H9 (cell line): ENCODE measurements at places on chromosomes 2 and 18.

DNA sequence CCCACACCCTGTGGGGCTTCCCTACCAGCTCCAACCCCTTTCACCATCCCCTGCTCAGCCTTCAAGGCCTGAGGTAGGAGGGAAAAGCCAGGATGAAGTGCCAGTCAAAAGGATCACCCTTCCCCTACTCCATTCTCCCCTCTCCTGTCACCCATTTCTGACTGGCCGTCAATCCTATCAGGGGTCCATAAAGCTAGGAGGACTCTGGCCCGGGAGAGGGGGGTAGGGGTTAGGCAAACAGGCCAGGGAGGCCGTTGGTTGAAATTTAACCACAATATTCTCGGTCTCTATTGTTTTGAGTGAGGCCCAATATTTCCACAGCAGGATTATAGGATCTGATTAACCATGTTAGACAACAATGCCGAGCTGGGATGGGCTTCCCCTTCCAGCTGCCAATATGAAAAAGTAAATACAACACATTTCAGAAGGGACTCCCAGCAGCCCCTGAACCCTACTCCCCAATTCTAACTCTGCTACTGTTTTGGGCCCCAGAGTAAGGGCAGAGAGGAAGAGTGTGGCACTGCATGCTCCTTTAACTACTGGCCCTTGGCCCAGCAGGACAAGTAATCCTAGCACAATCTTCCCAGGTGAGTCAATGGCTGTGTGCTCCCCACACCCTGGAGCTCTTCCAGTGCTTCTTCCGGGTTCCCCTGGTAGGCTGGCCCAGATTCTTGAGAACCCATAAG, 10.6 kb upstream of the IHH start:
- no peaks in the 10 kb centered on the region for H3K27me3 ChIP-seq
- H3K27ac ChIP-seq, result no peak overlapping the region
- DNase-seq, result no peak
- H3K36me3 ChIP-seq, result peaks cover 9% of the 10 kb centered on the region
- no peak overlapping the region for H3K4me3 ChIP-seq
- no peaks in the 10 kb centered on the region for H3K4me1 ChIP-seq

GRCh38 chr2:11703700-11704099, 33.7 kb upstream of the NTSR2 start:
- DNase-seq, result no peak
- H3K27me3 ChIP-seq, result no peaks in the 10 kb centered on the region
- H3K4me3 ChIP-seq, result no peak overlapping the region
- no peak overlapping the region for H3K27ac ChIP-seq
- H3K36me3 ChIP-seq, result peaks cover 5% of the 10 kb centered on the region
- H3K4me1 ChIP-seq, result no peaks in the 10 kb centered on the region

GRCh38 chr2:24214880-24215279, 40.0 kb downstream of the FAM228A start:
- H3K36me3 ChIP-seq, result peaks cover 7% of the 10 kb centered on the region
- no peaks in the 10 kb centered on the region for H3K4me1 ChIP-seq
- no peak overlapping the region for H3K4me3 ChIP-seq
- no peak overlapping the region for H3K27ac ChIP-seq
- no peak for DNase-seq
- H3K27me3 ChIP-seq, result no peaks in the 10 kb centered on the region

DNA sequence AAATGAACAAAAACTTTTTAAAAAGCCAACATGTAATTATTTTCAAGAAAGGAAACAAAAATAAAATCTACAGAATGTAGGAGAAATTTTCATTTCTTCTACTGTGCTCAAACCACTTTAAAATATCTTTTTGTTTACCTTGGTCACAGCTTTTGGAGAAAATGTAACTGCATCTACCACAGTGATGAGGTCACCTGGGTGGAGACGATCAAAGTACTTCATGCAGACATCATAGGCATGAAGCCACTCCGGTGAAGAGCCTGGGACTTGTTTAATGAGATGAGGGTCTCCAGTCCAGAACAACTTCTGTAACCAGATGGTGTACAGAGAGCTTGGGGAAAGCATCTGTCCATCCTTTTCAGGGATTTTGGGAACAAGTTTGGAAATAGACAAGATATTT, 285.8 kb downstream of the NBAS start:
- no peak for DNase-seq
- H3K4me3 ChIP-seq, result no peak overlapping the region
- no peaks in the 10 kb centered on the region for H3K4me1 ChIP-seq
- H3K27me3 ChIP-seq, result no peaks in the 10 kb centered on the region

- H3K4me1 ChIP-seq, result no peaks in the 10 kb centered on the region
- no peak overlapping the region for H3K27ac ChIP-seq
- H3K4me3 ChIP-seq, result no peak overlapping the region
- H3K27me3 ChIP-seq, result no peaks in the 10 kb centered on the region
- no peak for DNase-seq
- H3K36me3 ChIP-seq, result peaks cover 15% of the 10 kb centered on the region
Measured at GRCh38 chr2:48480526-48480925, 49.4 kb upstream of the STON1 start.

- no peaks in the 10 kb centered on the region for H3K27me3 ChIP-seq
- H3K4me1 ChIP-seq, result peaks cover 4% of the 10 kb centered on the region; the same call in 1 of the 2 replicates
- H3K4me3 ChIP-seq, result no peak overlapping the region
- no peak overlapping the region for H3K27ac ChIP-seq
- no peaks in the 10 kb centered on the region for H3K36me3 ChIP-seq
- no peak for DNase-seq
Measured at GRCh38 chr2:48148841-48149430, 242.6 kb upstream of the FBXO11 start.

- H3K27me3 ChIP-seq, result no peaks in the 10 kb centered on the region
- H3K27ac ChIP-seq, result no peak overlapping the region
- no peaks in the 10 kb centered on the region for H3K4me1 ChIP-seq
- no peak for DNase-seq
- no peak overlapping the region for H3K4me3 ChIP-seq
Measured at GRCh38 chr2:117933884-117934354, 80.0 kb downstream of the CCDC93 start.

- H3K27me3 ChIP-seq, result no peaks in the 10 kb centered on the region
- no peak overlapping the region for H3K4me3 ChIP-seq
- H3K36me3 ChIP-seq, result no peaks in the 10 kb centered on the region
- H3K4me1 ChIP-seq, result no peaks in the 10 kb centered on the region; the same call in 1 of the 2 replicates
- no peak for DNase-seq
- H3K27ac ChIP-seq, result no peak overlapping the region
Measured at GRCh38 chr2:241890524-241891235, 21.2 kb downstream of the RTP5 start.

DNA sequence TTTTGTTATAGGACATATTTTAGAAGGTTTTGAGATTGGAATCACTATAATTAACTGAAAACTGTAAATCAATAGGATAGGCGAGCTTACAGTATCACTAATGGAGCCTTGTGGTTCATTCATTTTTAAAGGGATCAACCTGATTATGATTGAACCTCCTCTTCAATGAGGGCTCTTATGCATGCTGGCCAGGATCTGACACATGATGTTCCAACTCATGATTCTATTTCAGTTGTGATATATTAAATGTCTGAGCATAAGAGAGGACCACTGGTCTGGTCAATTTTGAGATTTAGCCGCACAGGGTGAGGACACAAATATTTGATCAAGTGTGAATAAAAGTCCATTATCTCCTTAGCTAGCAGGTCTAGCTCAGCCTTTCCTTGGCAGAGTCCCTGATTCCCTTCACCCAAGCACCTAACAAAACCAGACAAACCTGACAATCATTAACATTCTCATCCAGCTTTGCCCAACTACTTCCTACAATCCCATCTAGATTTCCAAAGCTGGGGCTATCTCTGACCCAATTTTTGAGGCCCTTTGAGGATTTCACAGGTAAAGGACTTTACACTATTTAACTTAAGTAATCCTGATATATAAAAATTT, 6.9 kb upstream of the MAP4K4 start:
- H3K4me3 ChIP-seq, result no peak overlapping the region
- H3K4me1 ChIP-seq, result no peaks in the 10 kb centered on the region
- no peak overlapping the region for H3K27ac ChIP-seq
- no peaks in the 10 kb centered on the region for H3K27me3 ChIP-seq
- DNase-seq, result no peak

DNA sequence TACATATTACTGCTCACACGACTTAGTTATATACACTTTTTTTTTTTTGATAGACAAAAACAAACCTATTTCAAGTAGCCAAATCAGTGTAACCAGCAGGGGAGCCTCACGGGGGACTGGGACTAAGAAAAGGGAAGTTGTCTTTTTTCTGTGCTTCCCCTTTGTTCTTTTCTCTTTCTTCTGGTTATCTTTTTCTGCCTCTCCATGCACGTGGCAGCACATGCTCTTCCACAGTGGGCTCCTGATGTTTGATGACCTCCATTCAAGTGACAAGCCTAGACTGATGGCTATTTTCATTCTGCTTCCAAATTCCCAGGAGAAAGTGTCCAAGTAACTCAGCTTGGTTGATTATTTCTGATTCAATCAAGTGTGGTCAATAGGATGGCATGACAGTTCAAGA, 98.2 kb upstream of the STK39 start:
- H3K27me3 ChIP-seq, result no peaks in the 10 kb centered on the region
- no peaks in the 10 kb centered on the region for H3K36me3 ChIP-seq
- DNase-seq, result no peak
- H3K4me3 ChIP-seq, result no peak overlapping the region
- H3K27ac ChIP-seq, result no peak overlapping the region
- no peaks in the 10 kb centered on the region; the same call in 1 of the 2 replicates for H3K4me1 ChIP-seq

DNA sequence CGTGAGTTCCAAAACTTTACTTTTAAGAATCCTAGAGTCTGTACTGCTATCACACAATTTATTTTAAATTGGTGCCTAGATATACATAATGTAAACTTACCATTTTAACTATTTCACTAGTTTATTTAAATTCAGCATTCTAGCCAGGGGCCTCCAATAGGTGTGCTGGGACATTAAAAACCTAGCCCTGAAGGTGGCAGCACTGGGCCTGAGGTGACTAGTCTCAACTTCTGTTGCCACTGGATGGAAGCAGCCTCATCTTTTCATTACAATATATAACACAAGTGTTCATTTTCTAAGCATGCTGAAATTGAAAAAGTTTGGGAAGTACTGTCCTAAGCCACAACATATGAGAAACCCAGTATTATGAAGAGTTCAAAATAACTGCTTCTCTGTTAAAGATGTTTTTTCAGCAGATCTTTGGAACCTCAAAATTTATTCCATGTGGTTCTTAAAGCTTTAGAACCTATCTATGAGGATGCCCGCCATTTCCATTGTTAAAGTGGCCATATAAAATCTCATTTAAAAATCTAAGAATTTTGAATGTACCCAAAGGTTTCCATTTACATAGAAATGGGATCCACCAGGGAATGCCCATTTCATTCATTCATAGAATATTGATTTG, 2.9 kb upstream of the RBBP8 start:
- H3K4me3 ChIP-seq, result no peak overlapping the region
- no peak overlapping the region for H3K27ac ChIP-seq
- no peaks in the 10 kb centered on the region for H3K36me3 ChIP-seq
- no peaks in the 10 kb centered on the region for H3K27me3 ChIP-seq
- no peaks in the 10 kb centered on the region for H3K4me1 ChIP-seq
- DNase-seq, result peak; percentile 77

DNA sequence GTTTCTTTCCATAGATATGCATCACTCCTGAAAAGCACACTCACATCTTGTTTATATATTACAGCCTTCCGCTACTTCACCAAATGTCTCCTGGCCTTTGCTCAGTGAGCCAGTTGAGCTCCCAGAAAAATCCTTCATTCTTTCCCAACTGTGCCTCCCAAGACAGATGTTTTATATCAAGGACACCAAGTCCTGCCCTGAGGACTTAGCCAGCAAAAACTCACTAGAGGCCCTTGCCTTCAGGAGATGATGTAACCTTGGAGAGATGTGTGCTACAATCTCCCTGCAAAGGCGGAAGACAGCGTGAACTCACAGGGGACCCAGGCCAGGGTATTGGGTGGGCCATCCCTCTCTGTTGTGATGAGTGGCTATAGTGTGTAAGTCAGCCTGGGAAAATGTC, 86.1 kb upstream of the CTAGE1 start:
- no peak overlapping the region for H3K4me3 ChIP-seq
- H3K27ac ChIP-seq, result no peak overlapping the region
- H3K27me3 ChIP-seq, result no peaks in the 10 kb centered on the region
- no peaks in the 10 kb centered on the region; the same call in 1 of the 2 replicates for H3K36me3 ChIP-seq
- no peak for DNase-seq
